ENCODE measurements at places on chromosomes 16 and 17. TPM values are rescaled to one million over a fixed set of nuclear protein-coding genes. Genes with fewer than 3 reads are reported as not detected.

Gene ASPHD1
- total RNA-seq: 0.67 TPM

Gene TMEM107
- total RNA-seq: 16.3 TPM

Gene TMEM220
- 20.8 TPM for total RNA-seq

Gene ENPP7
- total RNA-seq: 0.26 TPM

Gene C16orf95
- total RNA-seq: 5.3 TPM

- no peak for DNase-seq
Measured at GRCh38 chr16:76583945-76584344, 306.7 kb downstream of the CNTNAP4 start.

- no peak for DNase-seq
Measured at GRCh38 chr17:39781031-39781860, 43.5 kb downstream of the GRB7 start.

DNA sequence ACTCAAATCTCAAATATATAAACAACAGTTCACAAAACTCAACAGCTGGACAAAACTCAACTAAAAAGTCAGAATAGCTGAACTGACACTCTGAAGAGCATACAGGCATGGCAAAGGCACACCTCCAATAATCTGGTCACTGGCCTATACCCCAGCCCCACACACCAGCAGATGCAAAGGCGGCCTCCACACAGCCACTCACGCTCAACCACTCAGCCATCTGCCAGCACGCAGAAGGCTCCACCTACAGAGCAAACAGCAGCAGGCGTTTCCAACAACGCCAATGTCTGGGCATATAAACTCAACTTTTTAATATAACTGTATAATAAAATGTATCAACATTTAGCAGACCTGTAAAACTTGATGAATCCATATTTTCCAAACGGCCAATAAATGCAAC lies 17.2 kb downstream of the USP7 start:
- no peak for DNase-seq

DNA sequence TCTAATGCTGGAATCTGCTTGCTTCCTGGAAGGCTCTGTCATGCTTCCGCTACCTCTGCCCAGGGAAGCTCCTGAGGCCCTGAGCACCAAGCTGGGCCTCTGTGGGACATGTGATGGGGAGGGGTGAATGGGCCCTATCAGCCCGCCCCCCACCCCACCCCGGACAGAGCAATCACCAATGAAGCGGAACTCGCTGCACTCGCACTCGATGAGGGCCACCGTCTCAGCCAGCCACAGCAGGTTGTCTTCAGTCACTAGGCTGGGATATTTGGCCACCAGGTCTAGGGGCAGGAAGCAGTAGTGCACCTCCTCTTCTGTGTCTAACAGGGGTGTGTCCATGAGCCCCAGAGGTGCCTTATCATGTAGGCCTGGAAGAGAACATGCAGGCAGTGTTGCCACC lies 23.6 kb downstream of the KCTD19 start:
- DNase-seq: no peak

DNA sequence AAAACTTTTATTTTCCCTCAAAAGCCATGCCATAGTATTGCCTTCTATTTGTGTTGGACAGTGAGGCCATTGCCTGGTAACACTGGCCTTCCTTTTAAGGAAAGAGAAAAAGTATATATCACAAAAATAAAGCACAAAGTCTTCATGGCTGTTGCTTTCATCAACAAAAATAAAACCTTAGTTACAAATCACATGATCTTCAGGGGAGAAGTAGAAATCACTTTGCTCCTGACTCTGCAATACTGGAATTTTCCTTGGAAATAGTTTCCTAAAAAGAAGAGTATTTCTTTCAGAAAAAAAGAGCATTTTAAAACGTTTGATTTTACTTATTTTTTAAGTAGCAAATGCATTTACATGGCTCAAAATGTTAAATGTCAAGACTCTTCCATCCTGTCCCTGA lies 41.9 kb downstream of the FAM20A start:
- no peak for DNase-seq

GRCh38 chr17:56909742-56910508 lies 3.9 kb downstream of the TRIM25 start:
- no peak for DNase-seq

DNA sequence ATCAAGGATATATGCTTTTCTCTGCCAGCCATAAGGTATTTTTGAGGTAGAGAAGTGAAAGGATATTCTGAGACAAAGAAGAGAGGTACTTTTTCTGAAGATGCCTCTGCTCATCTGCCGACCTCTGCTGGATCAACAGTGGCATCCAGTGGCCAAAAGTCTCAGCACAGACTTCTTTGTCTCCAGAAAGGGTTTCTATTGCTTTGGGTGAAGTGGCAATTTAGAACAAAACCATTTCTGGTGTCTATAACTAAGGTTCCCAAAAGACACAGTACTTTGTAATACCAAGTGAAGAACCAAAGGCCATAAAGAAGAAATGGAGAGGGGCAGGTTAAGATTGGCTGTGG lies 155.2 kb upstream of the C17orf78 start:
- DNase-seq: no peak

GRCh38 chr16:24102209-24102660 lies 153.9 kb upstream of the CACNG3 start:
- no peak for DNase-seq

DNA sequence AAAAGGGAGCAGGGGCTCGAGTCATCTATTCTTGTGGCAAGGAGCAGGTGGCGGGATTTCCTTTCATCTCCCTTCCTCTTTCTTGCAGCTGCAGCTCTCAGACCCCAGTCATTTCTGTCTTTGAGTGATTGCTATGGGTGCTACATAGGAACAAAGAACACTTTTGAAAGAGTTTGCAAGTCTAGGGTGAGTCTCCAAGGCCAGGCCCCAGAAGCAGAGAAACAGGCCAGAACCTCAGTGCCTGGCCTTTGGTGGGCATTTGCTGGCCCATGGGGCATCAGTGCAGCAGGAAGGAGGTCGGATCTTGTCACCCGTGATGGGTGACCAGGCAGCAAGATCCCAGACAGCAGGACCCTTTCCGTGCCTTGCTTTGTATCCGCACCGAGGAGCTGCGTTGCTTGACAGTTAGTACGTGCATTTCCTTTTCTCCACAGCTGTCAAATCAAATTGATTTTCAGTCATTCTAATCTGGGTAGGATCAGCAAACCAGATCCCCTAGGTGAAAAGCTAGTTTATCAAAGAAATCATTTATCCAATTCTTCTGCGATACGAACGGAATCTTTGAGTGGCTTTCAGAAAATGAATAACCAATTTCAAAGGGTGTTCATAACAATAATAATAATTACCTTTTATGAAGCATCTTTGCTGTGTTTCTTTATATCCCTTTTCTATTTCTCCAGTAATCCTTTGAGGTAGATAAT lies 244.6 kb upstream of the MAF start:
- DNase-seq: no peak

- peak; percentile 89 for DNase-seq
Measured at GRCh38 chr17:6666077-6666521, 14.5 kb downstream of the C17orf100 start.

Data from mesenteric fat pad (tissue), 1 donor.